ENCODE measurements at places on chromosomes 1 and 21.
A peak's percentile ranks its signal among the peaks of the same experiment; 100 is the strongest.

- no peak for DNase-seq
Observed at GRCh38 chr1:212975111-212975918, 25.0 kb downstream of the VASH2 start.

DNA sequence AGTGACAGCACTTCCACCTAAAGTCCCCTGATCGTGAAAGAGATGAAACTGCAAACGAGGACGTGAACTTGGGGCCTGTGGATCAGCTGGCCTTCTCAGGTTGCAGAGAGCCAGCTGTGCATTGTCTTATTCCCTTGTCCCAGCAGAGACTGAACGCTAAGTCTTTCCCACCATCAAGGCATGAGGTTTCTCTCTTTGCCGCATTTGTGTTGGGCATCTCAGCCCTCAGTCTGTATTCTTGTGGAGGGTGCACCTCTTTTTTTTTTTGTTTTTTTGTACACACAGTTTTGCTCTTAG lies 71.4 kb downstream of the KIF26B start:
- no peak for DNase-seq

DNA sequence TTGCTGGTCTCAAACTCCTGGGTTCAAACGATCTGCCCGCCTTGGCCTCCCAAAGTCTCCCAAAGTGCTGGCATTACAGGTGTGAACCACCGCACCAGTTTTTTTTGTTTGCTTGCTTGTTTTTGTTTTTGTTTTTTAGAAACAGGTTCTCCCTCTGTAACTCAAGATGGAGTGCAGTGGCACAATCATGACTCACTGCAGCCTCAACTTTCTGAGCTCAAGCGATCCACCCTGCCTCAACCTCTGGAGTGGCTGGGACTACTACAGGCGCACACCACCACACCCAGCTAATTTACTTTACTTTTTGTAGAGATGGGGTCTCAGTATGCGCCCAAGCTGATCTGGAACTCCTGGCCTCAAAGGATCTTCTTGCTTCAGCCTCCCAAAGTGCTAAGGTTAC lies 47.3 kb upstream of the USP1 start:
- no peak for DNase-seq

DNA sequence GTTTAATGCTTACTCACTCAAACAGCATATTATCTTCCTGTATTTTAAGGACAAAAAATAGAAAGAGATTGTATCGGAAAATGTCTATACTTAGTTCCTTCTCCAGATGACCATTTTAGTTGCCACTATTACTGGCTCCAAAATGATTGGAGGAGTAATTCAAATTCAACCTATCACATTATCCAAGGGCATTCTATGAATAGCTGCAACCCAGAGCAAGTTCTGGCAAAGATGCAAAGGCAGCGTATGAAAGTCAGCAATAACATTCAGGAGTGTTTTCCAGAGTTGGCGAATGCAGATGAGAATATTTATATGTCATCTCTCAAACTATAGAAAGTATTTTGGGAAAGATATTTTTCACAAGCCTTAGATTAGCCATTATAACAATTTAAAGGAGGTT lies 389.8 kb upstream of the ADGRL2 start:
- no peak for DNase-seq

DNA sequence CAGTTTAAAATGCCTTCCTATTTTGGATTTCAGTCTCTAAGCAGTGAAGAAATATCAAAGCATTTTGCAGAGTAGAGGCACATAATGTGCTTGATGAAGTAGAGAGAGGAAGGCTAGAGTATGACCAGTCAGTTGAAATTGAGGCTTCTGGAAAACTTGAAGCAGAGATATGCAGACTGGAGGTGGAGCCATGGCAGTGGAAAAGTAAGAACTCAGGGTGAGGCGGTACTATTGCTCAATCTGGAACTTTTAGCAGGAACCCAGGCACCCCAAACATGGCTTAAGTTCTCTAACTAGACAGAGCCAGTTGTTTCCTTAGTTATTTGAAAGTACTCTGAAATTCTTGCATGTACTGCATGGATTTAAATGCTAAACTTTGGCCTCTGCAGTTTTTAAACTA lies 288.6 kb downstream of the HHAT start:
- DNase-seq = no peak

GRCh38 chr1:961132-961669 lies 817 bp downstream of the KLHL17 start:
- DNase-seq = no peak

DNA sequence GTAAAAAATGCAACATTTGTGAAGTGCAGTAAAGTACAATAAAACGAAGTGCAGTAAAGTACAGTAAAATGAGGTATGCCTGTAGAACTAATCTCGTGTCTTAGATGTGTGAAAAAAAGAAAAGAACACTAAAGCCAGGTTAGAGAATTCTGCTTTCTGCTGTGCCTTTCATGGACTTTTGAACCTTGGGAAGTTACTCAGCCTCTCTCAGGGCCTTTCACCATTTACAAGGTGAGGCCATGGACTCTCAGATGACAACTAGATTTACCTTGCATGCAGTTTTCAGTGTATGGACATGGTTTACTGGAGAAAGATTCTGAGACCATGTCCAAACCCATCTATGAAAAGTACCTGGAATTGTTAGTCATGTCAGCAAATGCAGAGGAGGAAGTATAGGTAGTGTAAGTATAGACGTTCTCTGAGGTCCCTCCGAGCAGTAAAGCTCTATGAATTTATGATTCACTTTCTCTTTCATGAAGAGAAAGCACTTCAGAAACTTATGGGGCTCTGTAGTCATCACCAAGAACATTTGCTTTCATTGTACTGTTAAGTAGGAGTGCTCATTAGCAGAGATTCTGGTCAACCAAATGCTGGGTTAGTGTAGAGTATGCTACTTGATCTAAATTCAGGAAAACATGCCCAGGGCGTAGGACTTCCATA lies 143.1 kb downstream of the CACNA1E start:
- DNase-seq = no peak

DNA sequence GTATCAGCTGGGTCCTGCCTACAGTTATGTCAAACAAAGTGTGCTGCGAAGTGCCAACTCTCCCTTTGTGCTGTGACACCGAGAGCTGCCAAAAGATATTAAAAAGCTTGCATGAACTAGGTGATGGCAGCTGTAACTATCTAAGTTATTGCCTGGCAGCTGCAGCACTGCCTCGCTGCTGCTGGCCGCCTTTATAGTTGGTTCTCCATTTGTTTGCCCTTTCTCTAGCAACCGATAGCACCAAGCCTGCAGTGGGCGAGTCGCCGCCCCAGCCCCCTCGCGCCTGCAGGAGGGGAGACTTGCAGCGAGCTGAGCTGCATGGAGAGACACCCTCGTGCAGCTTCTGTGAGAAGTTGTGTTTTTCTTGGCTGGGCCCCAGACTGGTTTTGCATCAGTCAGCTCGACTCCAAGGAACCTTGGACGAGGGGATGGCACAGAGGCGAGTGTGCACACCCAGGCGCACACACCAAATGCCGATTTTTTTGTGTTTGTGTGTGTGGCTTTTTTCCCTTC lies 330.6 kb downstream of the RPS6KC1 start:
- peak; percentile 34 for DNase-seq

DNA sequence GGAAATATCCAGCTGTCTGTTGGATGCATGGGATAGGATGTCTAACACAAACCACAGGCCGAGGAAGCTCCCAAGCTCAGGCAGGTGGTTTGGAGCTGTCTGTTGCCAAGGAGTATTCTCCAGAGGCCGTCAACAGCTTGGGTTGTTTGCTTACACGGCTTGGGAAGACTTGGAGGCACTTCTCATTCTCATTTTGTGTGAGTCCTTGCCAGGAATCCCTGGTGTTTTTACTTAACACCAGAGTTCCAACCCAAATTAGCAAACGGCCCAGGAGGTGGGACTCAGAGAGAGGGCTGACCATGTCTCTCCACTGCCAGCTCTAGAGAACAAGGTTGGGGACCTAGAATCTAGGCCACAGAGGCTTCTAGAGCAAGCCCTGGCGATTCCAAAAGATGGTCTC lies 72.7 kb upstream of the FAM20B start:
- no peak for DNase-seq

- no peak for DNase-seq
Observed at GRCh38 chr1:174051956-174052355, 29.8 kb upstream of the RC3H1 start.

Data from NCI-H510A treated with DMSO at 0.1 percent for 48 hours (cell line).